ENCODE measurements at places on chromosomes 5 and 9.

GRCh38 chr9:91714020-91714806 is 235.8 kb downstream of the ROR2 start:
- DNase-seq: no peak

GRCh38 chr9:81380504-81381359 is 308.6 kb downstream of the TLE1 start:
- DNase-seq: no peak

DNA sequence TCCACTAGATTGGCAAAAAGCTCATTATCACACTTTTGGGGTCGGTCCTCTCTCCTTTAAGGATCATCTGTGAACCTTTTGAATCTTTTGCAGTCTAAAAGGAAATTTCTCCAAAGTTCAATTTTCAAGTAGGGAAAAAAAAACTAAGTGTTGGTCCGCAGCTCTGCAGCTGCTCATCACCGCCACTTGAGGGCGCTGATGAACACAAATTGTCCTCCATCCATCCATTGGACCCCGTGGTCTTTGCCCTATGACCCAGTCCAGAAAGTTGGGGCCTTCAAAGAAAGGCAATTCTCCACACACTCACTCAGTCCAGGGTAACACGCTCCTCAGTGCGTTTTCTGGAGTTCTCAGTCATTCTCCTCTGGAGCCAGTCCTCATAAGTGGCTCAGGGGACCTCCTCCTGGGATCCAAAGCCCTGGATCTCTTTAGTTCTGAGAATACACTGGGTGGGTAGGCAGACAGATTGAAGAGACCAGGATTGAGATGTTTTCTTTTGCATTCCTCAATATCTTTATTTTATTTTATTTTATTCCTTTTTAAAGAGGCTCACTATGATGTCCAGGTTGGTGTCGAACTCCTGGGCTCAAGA is 63.6 kb upstream of the SLC28A3 start:
- peak; percentile 15 for DNase-seq

- no peak for DNase-seq
Observed at GRCh38 chr5:73274881-73275663, 102.1 kb downstream of the TMEM174 start.

GRCh38 chr5:113897748-113898147 is 384.3 kb downstream of the YTHDC2 start:
- no peak for DNase-seq

GRCh38 chr9:28502189-28502588 is 928.9 kb upstream of the C9orf72 start:
- DNase-seq: no peak

DNA sequence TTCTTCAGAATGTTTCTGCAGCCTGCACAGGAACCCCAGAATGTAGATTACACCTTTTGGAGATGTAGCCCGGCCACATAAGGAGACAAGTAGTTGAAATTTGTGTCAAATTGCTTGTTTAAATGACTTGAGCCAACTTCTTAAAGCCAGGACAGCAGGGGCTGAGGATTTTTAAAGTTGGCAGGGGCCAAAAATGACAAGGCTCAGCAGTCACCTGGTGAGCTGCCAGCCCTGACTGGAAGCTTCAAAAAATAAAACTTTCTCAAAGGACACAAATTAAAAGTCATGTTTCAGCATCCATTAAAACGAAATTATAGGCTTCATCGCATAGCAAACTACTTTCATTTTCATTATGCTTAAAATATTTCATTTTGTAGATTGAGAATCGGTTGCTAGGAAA is 340.3 kb upstream of the WWC1 start:
- DNase-seq: no peak

DNA sequence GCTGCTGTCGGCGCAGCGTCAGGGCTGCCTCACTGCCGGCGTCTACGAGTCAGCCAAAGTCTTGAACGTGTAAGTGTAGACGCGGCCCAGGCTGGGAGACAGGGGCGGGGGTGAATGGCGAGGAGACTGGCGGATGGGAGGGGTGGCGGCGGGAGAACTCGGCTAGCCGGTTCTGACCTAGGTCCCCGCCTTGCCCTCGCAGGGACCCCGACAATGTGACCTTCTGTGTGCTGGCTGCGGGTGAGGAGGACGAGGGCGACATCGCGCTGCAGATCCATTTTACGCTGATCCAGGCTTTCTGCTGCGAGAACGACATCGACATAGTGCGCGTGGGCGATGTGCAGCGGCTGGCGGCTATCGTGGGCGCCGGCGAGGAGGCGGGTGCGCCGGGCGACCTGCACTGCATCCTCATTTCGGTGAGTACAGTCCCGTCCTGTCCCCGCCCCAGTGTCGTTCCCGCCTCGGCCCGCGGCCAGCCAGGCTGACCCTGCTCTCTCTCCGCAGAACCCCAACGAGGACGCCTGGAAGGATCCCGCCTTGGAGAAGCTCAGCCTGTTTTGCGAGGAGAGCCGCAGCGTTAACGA is 745 bp downstream of the GADD45G start:
- DNase-seq: no peak

- DNase-seq: no peak
Observed at GRCh38 chr5:149380466-149381121, 1.5 kb upstream of the IL17B start.

- no peak for DNase-seq
Observed at GRCh38 chr5:177435847-177436536, 9.5 kb downstream of the GRK6 start.

DNA sequence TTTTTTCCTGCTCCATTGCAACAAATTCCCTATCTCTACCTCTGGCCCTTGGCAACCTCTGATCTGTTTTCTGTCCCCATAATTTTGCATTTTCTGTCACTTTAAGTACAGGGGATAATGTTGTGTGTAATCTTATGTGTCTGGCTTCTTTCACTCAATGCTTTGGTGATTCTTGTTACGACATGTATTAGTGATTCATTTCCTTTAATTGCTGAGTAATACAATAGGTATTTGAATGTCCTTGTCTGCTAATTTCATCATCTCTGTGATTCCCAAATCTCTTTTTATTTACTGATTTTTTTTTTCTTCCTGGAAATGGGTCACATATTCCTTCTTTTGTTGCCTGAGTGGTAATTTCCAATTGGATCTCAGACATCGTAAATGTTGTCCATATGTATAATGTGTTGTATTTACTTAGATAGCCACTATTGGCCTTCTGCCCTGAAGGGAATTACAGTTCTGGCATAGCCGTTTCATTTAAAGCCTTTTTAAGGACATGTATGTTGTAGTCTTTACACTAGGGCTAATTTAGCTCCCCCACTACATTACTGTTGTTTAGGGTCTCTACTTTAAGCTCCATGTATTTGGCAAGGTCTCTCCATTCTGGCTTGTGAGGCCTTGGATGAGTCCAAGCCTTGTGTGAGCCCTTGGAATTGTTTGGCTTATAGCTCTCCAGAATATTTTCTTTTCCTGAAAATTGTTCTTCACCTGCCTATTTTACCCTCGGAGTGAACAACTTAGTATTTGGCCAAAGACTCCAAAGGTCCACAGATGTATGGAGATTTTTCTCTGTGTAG is 683.8 kb downstream of the LRRC70 start:
- no peak for DNase-seq

GRCh38 chr5:38008198-38008597 is 168.4 kb upstream of the GDNF start:
- no peak for DNase-seq
